ENCODE measurements at places on chromosomes 1 and 21. TPM values are rescaled to one million over a fixed set of nuclear protein-coding genes. Genes with fewer than 3 reads are reported as not detected.

DNA sequence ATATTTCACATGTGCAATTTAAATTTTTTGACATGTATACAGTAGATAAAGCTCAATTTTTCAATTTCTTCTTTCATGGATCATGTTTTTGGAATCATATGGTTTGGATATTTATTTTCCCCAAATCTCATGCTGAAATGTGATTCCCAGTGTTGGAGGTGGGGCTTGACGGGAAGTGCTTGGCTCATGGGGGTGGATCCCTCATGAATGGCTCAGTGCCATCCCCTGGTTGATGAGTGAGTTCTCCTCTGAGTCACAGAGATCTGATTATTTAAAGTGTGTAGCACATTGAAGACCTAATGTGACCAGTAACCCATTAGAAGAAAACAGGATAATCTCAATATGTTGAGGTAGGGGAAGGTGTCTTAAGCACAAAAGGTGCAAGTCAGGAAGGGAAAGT is 9.1 kb upstream of the IFI16 start:
- peak overlapping the region; percentile 82 for H3K27ac ChIP-seq
- no peaks in the 10 kb centered on the region for H3K27me3 ChIP-seq
- H3K4me3 ChIP-seq = peak overlapping the region; percentile 44
- peaks cover 35% of the 10 kb centered on the region for H3K4me1 ChIP-seq

GRCh38 chr1:176517484-176517883 is 54.5 kb downstream of the PAPPA2 start:
- no peak for DNase-seq
- no peaks in the 10 kb centered on the region for H3K36me3 ChIP-seq
- no peak overlapping the region for H3K27ac ChIP-seq
- H3K4me3 ChIP-seq = no peak overlapping the region
- H3K4me1 ChIP-seq = no peaks in the 10 kb centered on the region

DNA sequence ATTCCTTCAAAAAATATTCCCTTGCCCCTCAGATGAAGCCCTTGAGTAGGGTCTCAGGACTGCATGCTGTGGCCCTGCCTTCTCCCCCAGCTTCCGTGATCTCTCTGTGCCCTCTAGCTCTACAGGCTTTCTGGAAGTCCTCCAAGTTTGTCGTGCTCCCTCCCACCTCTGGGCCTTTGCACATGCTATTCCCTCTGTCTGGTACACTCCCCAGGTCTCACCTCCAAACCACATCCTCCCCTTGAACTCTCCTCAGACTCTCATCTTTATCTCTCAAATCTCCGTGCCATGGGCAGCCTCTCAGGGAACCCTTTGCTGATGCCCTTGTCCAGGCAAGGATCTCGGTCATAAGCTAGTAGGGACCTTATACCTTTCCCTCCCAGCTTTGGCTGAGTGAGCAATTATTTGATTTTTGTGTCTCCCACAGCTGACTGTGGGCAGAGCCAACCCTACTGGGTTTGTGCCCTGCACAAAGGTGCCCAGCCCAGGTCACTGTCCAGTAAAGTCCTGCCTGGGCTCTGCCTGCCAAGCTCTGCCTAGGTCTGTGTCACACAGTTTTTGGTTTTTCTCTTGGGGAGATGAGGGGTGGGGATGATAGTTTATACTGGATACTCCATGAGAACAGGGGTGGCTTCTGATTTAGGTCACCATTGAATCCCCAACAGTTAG is 188.1 kb downstream of the ZNF281 start:
- no peak overlapping the region for H3K4me3 ChIP-seq
- no peak overlapping the region for H3K27ac ChIP-seq
- no peak for DNase-seq
- H3K27me3 ChIP-seq = no peaks in the 10 kb centered on the region

DNA sequence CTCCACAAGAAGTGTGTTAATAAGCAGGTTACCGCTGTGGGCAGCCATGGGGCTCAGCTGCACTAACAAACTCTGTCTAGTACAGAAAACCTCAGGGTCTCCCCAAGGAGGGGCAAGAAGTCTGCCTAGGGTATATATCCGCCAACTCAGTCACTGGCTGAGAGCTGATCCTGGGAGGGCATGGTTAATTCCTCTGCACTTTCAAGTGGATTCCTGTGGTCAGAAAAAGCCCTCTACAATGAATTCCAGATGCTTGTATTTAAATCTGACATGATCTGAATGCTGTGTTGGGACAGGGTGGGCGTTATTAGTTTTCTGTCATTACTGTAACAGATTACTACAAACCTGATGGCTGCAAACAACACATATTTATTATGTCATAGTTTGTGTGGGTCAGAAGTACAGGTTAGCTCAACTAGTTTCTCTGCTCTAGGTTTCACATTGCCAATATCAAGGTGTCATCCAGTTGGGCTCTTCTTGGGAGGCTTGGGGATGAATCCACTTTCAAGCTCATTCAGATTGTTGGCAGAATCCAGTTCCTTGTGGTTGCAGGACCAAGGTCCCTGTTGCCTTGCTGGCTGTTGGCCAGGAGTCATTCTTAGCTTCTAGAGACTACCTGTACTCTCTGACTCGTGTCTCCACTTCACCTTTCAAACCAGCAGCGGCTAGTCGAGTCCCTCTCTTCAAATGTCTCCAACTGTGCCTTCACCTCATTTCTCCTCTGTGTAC is 8.0 kb upstream of the SELE start:
- H3K4me3 ChIP-seq = no peak overlapping the region
- H3K27ac ChIP-seq = no peak overlapping the region
- no peak for DNase-seq
- H3K4me1 ChIP-seq = no peaks in the 10 kb centered on the region
- no peaks in the 10 kb centered on the region for H3K27me3 ChIP-seq
- no peaks in the 10 kb centered on the region for H3K36me3 ChIP-seq

DNA sequence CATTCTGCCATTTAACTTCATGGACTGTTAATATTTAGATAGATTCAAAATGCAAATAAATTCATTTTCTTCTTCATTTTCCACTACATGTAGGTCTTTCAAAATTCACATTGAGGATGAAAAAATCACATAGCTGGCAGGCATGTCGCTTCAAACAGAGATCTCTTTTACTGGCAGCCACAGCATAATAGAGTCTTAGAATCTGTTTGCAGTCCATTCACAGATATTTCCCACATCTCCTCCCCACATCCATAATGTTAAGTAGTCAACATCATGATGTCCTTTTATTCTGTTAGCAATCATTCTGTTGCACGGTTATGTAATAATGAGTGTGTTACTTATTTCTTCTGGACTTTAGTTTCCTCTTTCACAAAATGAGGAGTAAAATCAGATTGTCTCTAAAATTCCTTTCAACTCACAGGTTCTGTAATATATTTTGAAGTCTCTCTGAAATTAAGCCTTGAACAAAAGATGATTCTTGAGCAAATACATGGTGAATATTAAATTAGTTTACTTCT is 257.5 kb upstream of the SNX7 start:
- no peaks in the 10 kb centered on the region for H3K27me3 ChIP-seq
- H3K4me3 ChIP-seq = no peak overlapping the region
- H3K4me1 ChIP-seq = peaks cover 3% of the 10 kb centered on the region
- no peak for DNase-seq
- no peak overlapping the region for H3K27ac ChIP-seq

GRCh38 chr1:81220614-81221071 is 580.1 kb upstream of the ADGRL2 start:
- no peak overlapping the region for H3K4me3 ChIP-seq
- no peaks in the 10 kb centered on the region for H3K36me3 ChIP-seq
- no peaks in the 10 kb centered on the region for H3K27me3 ChIP-seq
- no peaks in the 10 kb centered on the region for H3K4me1 ChIP-seq
- no peak overlapping the region for H3K27ac ChIP-seq
- no peak for DNase-seq

DNA sequence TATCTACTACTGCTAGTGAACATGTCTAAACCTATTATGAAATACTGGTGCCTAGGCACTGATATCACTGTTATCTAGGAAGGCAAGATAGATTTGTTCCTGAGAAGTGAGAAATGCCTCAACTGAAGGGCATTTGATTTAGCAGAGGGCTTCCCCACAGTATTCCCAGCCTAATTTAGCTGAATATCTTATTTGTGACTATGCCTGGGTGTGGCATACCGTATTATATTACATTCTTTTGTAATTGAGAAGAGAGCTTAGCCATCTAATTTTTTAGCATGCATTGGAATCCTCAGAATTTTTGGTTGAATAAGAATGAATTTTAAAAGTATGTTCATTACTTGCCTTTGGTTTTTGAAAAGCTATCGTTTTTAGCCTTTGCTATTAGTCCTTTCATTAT is 99.1 kb downstream of the ZP4 start:
- no peak overlapping the region for H3K4me3 ChIP-seq
- H3K36me3 ChIP-seq = no peaks in the 10 kb centered on the region
- H3K4me1 ChIP-seq = no peaks in the 10 kb centered on the region
- no peaks in the 10 kb centered on the region for H3K27me3 ChIP-seq

GRCh38 chr1:161952607-161953172 is 71.0 kb downstream of the OLFML2B start:
- H3K36me3 ChIP-seq = no peaks in the 10 kb centered on the region
- H3K4me1 ChIP-seq = peaks cover 7% of the 10 kb centered on the region
- H3K27me3 ChIP-seq = no peaks in the 10 kb centered on the region

DNA sequence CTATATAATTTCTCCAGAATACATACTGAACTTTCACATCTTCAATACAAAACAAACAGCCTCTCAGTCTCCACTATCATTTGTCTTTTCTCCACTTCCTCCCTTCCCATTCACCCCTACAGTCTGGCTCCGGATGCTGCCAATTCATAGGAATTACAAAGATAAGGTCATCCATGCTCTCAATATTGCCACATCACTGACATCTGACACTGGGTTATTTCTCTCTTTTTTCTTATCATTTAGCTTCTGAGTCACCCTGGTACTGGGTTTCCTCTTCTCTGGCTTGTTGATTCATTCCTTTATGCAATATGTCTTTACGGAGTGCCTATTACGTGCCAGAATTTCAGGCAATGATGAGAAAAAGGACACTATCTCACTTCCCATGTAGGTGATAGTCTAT is 3.1 kb upstream of the SH3BP5L start:
- H3K27me3 ChIP-seq = no peaks in the 10 kb centered on the region
- no peaks in the 10 kb centered on the region for H3K36me3 ChIP-seq
- no peak overlapping the region for H3K4me3 ChIP-seq
- H3K27ac ChIP-seq = no peak overlapping the region
- no peak for DNase-seq

- H3K27me3 ChIP-seq = no peaks in the 10 kb centered on the region
- no peak for DNase-seq
- H3K36me3 ChIP-seq = no peaks in the 10 kb centered on the region
- H3K4me3 ChIP-seq = no peak overlapping the region
- H3K4me1 ChIP-seq = peaks cover 41% of the 10 kb centered on the region
- H3K27ac ChIP-seq = no peak overlapping the region
These were observed 140.6 kb downstream of the RERE start for GRCh38 chr1:8676813-8677212.

- H3K4me1 ChIP-seq = no peaks in the 10 kb centered on the region
- H3K4me3 ChIP-seq = no peak overlapping the region
- H3K27me3 ChIP-seq = no peaks in the 10 kb centered on the region
- H3K36me3 ChIP-seq = no peaks in the 10 kb centered on the region
- no peak for DNase-seq
- no peak overlapping the region for H3K27ac ChIP-seq
These were observed 6.1 kb downstream of the TNFSF18 start for GRCh38 chr1:173044656-173045055.

GRCh38 chr1:91427741-91428140 is 23.1 kb upstream of the HFM1 start:
- DNase-seq = no peak
- no peak overlapping the region for H3K4me3 ChIP-seq
- no peak overlapping the region for H3K27ac ChIP-seq
- no peaks in the 10 kb centered on the region for H3K4me1 ChIP-seq
- no peaks in the 10 kb centered on the region for H3K36me3 ChIP-seq

- H3K27me3 ChIP-seq = no peaks in the 10 kb centered on the region
- DNase-seq = no peak
- peaks cover 35% of the 10 kb centered on the region for H3K4me1 ChIP-seq
These were observed 739 bp upstream of the IFI6 start for GRCh38 chr1:27672750-27673112.

DNA sequence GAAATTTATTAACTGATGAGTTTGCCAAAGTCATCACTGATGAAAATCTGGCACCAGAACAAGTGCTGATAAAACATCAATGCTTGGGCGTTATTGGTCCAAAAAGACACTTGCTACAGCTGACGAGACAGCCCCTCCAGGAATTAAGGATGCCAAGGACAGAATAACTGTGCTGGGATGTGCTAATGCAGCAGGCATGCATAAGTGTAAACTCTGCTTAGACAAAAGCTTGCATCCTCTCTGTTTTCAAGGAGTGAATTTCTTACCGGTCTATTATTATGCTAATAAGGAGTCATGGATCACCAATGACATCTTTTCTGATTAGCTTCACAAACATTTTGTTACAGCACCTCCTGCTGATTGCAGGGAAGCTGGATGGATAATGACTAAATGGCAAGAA is 402.0 kb downstream of the LTN1 start:
- no peaks in the 10 kb centered on the region for H3K36me3 ChIP-seq
- no peak for DNase-seq
- H3K27ac ChIP-seq = no peak overlapping the region

GRCh38 chr1:243950166-243950565 is 100.1 kb upstream of the AKT3 start:
- H3K4me3 ChIP-seq = no peak overlapping the region
- H3K27ac ChIP-seq = no peak overlapping the region
- H3K27me3 ChIP-seq = no peaks in the 10 kb centered on the region
- H3K4me1 ChIP-seq = no peaks in the 10 kb centered on the region

GRCh38 chr1:31848381-31848897 is 32.6 kb upstream of the SPOCD1 start:
- H3K27ac ChIP-seq = no peak overlapping the region
- DNase-seq = no peak

- no peak overlapping the region for H3K27ac ChIP-seq
- H3K4me1 ChIP-seq = no peaks in the 10 kb centered on the region
- no peak for DNase-seq
These were observed 44.0 kb downstream of the FAM163A start for GRCh38 chr1:179786815-179787685.

CA6 gene
- not detected for total RNA-seq

NR1I3 gene
- not detected for total RNA-seq

CD84 gene
- total RNA-seq = 1.4 TPM

IL19 gene
- total RNA-seq = not detected

SPATA17 gene
- total RNA-seq = under 0.01 TPM

PLK3 gene
- total RNA-seq = 87.2 TPM

LIN28A gene
- not detected for total RNA-seq

POGK gene
- total RNA-seq = 23.6 TPM

DUSP12 gene
- 28.4 TPM for total RNA-seq

KRTCAP2 gene
- total RNA-seq = 147 TPM

SPRR2B gene
- total RNA-seq = not detected

EVA1C gene
- total RNA-seq = 38.7 TPM

OR2L3 gene
- not detected for total RNA-seq

TMEM51 gene
- total RNA-seq = 32.9 TPM

AADACL3 gene
- total RNA-seq = not detected

PRAMEF4 gene
- total RNA-seq = not detected

All from transverse colon (tissue), 4 donors.